ENCODE measurements at places on chromosomes 4 and X. TPM values are rescaled to one million over a fixed set of nuclear protein-coding genes. Genes with fewer than 3 reads are reported as not detected.

GRCh38 chr4:31307029-31307428 is 586.9 kb downstream of the PCDH7 start:
- no peak overlapping the region for H3K4me3 ChIP-seq
- no peak overlapping the region for H3K27ac ChIP-seq
- no peaks in the 10 kb centered on the region for H3K4me1 ChIP-seq
- no peaks in the 10 kb centered on the region for H3K36me3 ChIP-seq
- H3K27me3 ChIP-seq, result no peaks in the 10 kb centered on the region
- no peak for DNase-seq

DNA sequence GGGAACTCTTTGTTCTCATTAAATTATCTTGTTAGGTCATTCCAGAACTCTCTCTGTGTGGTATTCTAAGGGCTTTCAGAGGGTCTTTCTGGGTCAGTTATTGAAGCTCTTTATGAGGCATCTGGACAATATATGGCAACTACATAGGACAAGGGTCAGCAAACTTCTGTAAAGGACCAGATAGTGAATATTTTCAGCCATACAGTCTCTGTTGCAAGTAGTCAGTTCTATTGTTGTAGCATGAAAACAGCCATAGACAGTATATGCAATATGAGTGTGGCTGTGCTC is 35.1 kb downstream of the HADH start:
- H3K27ac ChIP-seq, result no peak overlapping the region
- no peaks in the 10 kb centered on the region for H3K27me3 ChIP-seq
- no peak for DNase-seq
- no peaks in the 10 kb centered on the region for H3K4me1 ChIP-seq
- H3K36me3 ChIP-seq, result peaks cover 60% of the 10 kb centered on the region

DNA sequence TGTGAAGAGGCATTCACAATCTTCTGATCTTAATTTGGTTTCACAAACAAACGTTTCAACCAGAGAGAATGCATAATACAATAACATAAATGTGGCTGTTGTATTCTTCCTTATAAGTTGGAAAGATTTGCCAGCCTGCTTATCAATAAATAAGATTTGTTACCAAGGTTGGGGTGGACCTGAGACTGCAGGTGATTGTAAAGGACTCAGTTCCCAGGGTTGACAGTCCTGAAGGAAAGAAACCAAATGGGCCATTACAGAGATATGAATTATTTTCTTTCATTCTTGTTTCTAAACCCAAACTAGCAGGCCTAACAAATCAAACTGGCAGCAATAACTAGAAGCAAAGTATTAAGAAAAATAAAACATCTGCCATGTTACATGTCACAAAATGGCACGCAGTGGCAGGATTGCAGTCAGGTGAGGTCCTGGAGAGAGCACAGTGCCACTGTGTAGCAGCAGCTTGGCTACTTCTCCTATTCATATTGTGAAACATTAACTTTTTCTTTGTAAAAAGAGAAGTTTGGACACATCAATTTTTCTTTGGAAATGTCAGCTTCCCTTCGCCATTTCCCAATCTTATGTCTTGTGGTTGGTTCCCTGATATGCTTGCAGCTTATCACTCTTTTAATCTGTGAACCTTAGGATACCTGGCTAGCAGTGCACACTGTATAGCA is 133.8 kb upstream of the EMCN start:
- H3K4me1 ChIP-seq, result no peaks in the 10 kb centered on the region
- H3K27ac ChIP-seq, result no peak overlapping the region
- no peaks in the 10 kb centered on the region for H3K36me3 ChIP-seq
- DNase-seq, result no peak
- H3K4me3 ChIP-seq, result no peak overlapping the region
- H3K27me3 ChIP-seq, result no peaks in the 10 kb centered on the region

DNA sequence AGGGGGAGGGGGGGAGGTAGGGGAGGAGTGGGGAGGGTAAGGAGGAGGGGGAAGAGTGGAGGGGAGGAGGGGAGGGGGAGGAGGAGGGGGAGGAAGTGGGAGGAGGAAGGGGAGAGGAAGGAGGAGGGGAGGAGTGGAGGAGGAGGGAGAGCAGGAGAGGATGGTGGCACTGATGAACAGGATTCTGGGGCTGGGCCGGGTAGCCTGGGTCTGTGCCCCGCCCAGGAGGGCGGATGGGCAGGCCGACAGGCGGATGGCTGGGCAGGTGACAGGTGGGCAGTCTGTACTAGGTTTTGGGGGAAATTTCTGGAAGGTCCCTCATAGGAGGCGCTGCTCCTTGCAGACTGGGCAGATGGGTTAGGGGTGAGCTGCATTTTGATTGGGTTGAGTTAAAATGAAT is 66.0 kb upstream of the ADRA2C start:
- H3K36me3 ChIP-seq, result no peaks in the 10 kb centered on the region
- DNase-seq, result no peak
- H3K27ac ChIP-seq, result no peak overlapping the region
- no peak overlapping the region for H3K4me3 ChIP-seq

GRCh38 chr4:153438916-153439756 is 27.0 kb upstream of the TMEM131L start:
- no peaks in the 10 kb centered on the region for H3K4me1 ChIP-seq
- H3K27me3 ChIP-seq, result no peaks in the 10 kb centered on the region
- H3K27ac ChIP-seq, result peak overlapping the region; percentile 73
- no peak for DNase-seq
- peak overlapping the region; percentile 30 for H3K4me3 ChIP-seq

DNA sequence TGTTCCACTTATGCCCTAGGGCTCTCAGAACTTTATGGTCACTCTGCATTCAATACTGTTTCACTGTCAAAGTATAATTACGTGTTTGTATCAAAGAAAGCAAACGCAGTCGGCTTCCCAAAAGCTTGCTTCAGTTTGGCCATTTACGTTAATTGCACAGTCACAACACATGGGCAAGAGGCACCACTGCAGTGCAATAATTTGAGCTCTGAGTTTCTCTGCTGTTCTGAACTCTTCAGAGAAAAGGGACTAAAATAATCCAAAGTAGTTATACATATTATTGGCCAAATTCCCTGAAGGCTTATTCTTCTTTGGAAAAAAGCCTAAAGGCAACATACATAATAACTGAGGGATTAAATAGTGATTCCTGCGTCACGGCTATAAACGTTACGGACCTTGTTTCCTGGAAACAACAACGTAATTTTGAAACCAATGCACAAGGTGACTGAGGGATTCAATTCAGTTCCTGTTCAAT is 51.3 kb downstream of the RNF150 start:
- no peaks in the 10 kb centered on the region for H3K36me3 ChIP-seq
- H3K4me1 ChIP-seq, result peaks cover 17% of the 10 kb centered on the region
- no peaks in the 10 kb centered on the region for H3K27me3 ChIP-seq
- peak overlapping the region; percentile 23 for H3K4me3 ChIP-seq
- peak overlapping the region; percentile 62 for H3K27ac ChIP-seq

GRCh38 chrX:51614353-51615012 is 4.2 kb downstream of the CENPVL3 start:
- no peak overlapping the region for H3K4me3 ChIP-seq
- DNase-seq, result no peak
- H3K27me3 ChIP-seq, result peaks cover 5% of the 10 kb centered on the region
- no peak overlapping the region for H3K27ac ChIP-seq
- no peaks in the 10 kb centered on the region for H3K36me3 ChIP-seq
- H3K4me1 ChIP-seq, result no peaks in the 10 kb centered on the region

- no peaks in the 10 kb centered on the region for H3K27me3 ChIP-seq
- H3K36me3 ChIP-seq, result no peaks in the 10 kb centered on the region
- no peak overlapping the region for H3K4me3 ChIP-seq
- DNase-seq, result peak; percentile 46
- H3K4me1 ChIP-seq, result no peaks in the 10 kb centered on the region
- H3K27ac ChIP-seq, result no peak overlapping the region
These were observed 74.8 kb downstream of the STARD8 start for GRCh38 chrX:68721991-68722860.

- H3K4me3 ChIP-seq, result no peak overlapping the region
- H3K36me3 ChIP-seq, result no peaks in the 10 kb centered on the region
- H3K27me3 ChIP-seq, result no peaks in the 10 kb centered on the region
- H3K4me1 ChIP-seq, result no peaks in the 10 kb centered on the region
- no peak for DNase-seq
- no peak overlapping the region for H3K27ac ChIP-seq
These were observed 34.6 kb downstream of the CNKSR2 start for GRCh38 chrX:21408788-21409187.

Gene AFM
- not detected for total RNA-seq

GRCh38 chr4:13905543-13905942 is 278.0 kb upstream of the BOD1L1 start:
- DNase-seq, result no peak
- H3K27ac ChIP-seq, result no peak overlapping the region
- peaks cover 6% of the 10 kb centered on the region for H3K4me1 ChIP-seq
- H3K4me3 ChIP-seq, result no peak overlapping the region
- H3K27me3 ChIP-seq, result no peaks in the 10 kb centered on the region

Gene SPON2
- total RNA-seq, result 165 TPM

GRCh38 chrX:8323356-8323755 is 141.3 kb upstream of the VCX3B start:
- H3K4me3 ChIP-seq, result no peak overlapping the region
- H3K36me3 ChIP-seq, result no peaks in the 10 kb centered on the region
- H3K27ac ChIP-seq, result no peak overlapping the region
- no peak for DNase-seq
- H3K4me1 ChIP-seq, result no peaks in the 10 kb centered on the region

Gene CT55
- total RNA-seq, result not detected

DNA sequence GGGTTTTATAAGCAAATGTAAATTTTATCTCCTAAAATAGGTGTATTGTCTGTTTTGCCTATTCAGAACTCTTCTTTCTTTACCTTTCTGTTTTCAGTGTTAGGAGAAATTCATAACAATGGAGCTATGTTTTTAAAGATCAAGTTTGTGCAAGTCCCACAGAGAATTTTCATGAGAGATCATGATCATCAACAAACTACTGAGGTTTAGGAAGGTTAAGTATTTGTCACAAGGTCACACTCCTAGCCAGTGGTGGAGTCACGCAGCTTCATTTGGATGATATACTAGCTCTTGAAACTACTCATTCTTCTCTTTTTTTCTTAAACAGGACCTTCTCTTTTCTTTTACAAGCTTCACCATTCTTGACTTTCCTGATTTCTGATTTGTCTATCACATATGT is 892.6 kb upstream of the FRG1 start:
- H3K27ac ChIP-seq, result no peak overlapping the region
- no peaks in the 10 kb centered on the region for H3K4me1 ChIP-seq
- H3K27me3 ChIP-seq, result no peaks in the 10 kb centered on the region
- no peaks in the 10 kb centered on the region for H3K36me3 ChIP-seq
- H3K4me3 ChIP-seq, result no peak overlapping the region

DNA sequence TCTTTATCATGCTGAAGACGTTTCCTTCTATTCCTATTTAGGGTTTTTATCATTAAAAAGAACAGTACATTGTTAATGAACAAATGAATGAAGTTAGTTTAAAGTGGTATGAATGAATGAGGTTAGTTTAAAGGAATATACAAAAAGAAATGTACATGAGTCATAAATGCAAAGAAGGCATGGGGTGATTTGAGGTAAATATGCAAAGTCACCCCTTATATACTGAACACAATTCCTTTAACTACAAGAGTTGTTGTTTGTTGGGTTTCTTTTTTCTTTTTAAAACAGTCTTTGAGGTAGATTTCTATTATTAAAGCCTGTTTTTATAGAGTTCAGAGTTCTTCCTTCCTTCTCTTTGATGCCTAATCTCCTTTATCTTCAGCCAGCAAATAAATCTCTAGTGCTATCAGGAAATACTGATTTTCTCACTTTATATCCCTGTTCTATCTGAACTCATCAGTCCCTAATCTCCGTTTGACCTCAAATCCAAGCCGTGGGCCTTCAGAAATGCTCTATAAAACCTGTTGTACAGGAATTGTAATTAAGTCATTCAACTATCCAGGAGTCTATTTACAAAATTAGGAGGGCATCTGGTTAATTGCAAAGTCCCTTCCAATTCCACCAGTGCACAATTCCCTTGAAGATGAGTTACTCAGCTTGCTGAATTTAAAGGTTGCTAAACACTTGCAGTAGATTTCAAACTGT is 31.6 kb upstream of the ABCG2 start:
- no peak overlapping the region for H3K27ac ChIP-seq
- no peak for DNase-seq
- no peaks in the 10 kb centered on the region for H3K36me3 ChIP-seq

DNA sequence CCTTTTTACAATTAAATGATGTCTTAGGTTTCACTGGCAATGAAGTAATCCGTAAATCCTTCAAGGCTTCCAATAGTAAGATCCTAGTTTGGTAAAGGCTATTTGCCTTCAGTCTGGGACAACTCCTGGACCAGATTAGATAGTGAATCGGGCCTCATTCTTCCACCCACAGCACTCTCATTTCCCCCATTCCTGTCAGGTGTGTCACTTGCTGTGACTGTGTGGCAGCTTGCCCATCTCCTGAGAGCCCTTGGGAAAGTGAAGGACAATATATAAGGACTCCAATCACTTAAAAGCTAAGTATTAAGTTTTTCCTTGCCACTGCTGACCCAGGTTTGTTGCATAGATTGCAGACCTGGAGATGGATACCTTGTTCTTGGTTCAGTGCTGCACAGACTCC is 3.3 kb upstream of the GASK1B start:
- H3K4me1 ChIP-seq, result peaks cover 21% of the 10 kb centered on the region
- no peak overlapping the region for H3K27ac ChIP-seq
- H3K36me3 ChIP-seq, result no peaks in the 10 kb centered on the region
- DNase-seq, result no peak
- no peak overlapping the region for H3K4me3 ChIP-seq

DNA sequence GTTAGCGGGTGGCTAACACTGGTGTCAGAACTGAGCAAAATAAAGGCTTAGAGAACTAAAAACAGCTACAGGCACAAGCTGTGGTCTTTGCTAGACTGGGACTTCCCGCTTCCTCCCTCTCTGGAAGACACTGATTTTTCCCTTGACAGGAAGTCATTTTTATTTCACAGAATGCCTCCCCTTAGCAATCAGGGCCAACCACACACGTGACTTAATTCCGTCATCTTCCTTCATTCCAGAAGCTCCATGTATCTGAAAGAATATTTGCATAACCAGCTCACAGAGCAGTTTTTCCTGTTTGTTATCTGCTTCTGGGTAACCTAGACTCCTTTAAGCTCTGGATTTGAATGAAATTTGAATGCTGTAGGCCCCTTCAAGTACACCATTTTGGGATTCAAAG is 327.5 kb upstream of the FRG1 start:
- no peaks in the 10 kb centered on the region for H3K4me1 ChIP-seq
- no peaks in the 10 kb centered on the region for H3K36me3 ChIP-seq
- H3K27ac ChIP-seq, result no peak overlapping the region
- H3K4me3 ChIP-seq, result no peak overlapping the region
- H3K27me3 ChIP-seq, result no peaks in the 10 kb centered on the region

Gene CFAP99
- not detected for total RNA-seq

- H3K27me3 ChIP-seq, result no peaks in the 10 kb centered on the region
- H3K4me1 ChIP-seq, result no peaks in the 10 kb centered on the region
- no peak overlapping the region for H3K4me3 ChIP-seq
- no peak overlapping the region for H3K27ac ChIP-seq
- no peak for DNase-seq
- H3K36me3 ChIP-seq, result peaks cover 5% of the 10 kb centered on the region
These were observed 11.2 kb downstream of the TRAPPC11 start for GRCh38 chr4:183670251-183670650.

Gene F8A2
- 3.9 TPM for total RNA-seq

Gene AFP
- total RNA-seq, result not detected

- no peak overlapping the region for H3K4me3 ChIP-seq
- no peaks in the 10 kb centered on the region for H3K27me3 ChIP-seq
- H3K4me1 ChIP-seq, result no peaks in the 10 kb centered on the region
These were observed 57.0 kb upstream of the MSN start for GRCh38 chrX:65610481-65610880.

Gene ABCG2
- total RNA-seq, result 2.8 TPM

Gene MAGEA2B
- total RNA-seq, result not detected
